ENCODE measurements at places on chromosomes 7 and 10. TPM values are rescaled to one million over a fixed set of nuclear protein-coding genes. Genes with fewer than 3 reads are reported as not detected.

CDNF gene
- 1.7 TPM for total RNA-seq

CHN2 gene
- 10.5 TPM for total RNA-seq

ADAMTS14 gene
- total RNA-seq: 0.22 TPM

SPDYE6 gene
- total RNA-seq: not detected

HOXA11 gene
- not detected for total RNA-seq

CLDN3 gene
- 21.9 TPM for total RNA-seq

C1GALT1 gene
- 40.7 TPM for total RNA-seq

TLX1 gene
- total RNA-seq: not detected

DNA sequence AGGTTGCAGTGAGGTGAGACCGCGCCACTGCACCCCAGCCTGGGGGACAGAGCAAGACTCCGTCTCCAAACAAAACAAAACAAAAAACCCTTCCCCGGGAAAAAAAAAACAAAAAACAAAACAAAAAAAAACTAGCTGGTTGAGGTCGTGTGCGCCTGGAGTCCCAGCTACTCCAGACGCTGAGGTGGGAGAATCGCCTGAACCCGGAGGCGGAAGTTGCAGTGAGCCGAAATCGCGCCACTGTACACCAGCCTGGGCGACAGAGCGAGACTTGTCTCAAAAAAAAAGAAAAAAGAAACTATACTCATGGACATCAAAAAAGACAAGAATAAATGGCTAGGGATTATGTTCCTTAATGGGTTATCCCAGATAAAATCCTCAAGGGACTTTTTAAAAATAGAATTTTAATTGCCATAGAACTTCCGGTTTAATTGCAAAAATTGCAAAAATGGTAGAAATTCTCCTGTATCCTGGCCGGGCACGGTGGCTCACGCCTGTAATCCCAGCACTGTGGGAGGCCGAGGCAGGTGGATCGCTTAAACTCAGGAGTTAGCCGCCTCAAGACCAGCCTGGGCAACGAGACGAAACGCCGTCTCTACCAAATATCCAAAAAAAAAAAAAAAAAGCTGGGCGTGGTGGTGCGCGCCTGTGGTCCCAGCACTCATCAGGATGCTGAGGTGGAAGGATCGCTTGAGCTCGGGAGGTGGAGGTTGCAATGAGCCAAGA is 37.8 kb downstream of the KLHDC10 start:
- DNase-seq: no peak

DNA sequence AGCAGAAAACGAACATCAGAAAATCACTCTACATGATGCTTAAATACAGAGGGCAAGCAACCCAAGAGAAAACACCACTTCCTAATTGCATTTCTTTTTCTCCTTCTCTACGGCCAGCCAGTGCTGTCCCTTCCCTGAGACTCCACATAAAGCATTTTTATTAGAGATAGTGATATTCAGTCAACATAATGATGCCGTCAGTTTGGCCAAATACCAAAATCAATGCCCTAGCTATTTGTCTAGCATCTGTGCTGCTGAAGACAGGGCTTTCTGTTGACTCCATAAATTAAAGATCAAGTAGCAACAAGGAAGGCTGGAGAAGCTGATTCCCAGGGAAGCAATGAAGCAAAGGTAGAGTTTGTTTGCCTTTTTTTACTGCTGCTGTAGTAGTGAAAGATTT is 1024.9 kb downstream of the REEP3 start:
- DNase-seq: no peak

DNA sequence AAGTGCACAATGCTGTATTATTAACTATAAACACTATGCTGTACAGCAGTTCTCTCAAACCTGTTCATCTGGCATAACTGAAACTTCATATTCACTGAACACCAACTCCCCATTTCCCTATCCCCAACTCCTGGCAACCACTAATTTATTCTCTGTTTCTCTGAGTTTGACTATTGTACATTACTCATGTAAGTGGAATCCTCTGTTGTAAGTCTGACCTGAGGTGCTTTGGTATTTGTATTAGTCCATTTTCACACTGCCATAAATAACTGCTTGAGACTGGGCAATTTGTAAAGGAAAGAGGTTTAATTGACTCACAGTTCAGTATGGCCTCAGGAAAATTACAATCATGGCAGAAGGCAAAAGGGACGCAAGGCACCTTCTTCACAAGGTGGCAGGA is 266.3 kb downstream of the PPP1R3A start:
- DNase-seq: no peak

GRCh38 chr10:73932620-73933112 is 21.7 kb downstream of the PLAU start:
- DNase-seq: no peak

GRCh38 chr7:24847754-24848153 is 90.5 kb upstream of the GSDME start:
- DNase-seq: no peak

GRCh38 chr10:69061305-69062161 is 26.4 kb upstream of the SRGN start:
- DNase-seq: no peak

GRCh38 chr7:51666266-51666665 is 349.7 kb upstream of the COBL start:
- DNase-seq: no peak

DNA sequence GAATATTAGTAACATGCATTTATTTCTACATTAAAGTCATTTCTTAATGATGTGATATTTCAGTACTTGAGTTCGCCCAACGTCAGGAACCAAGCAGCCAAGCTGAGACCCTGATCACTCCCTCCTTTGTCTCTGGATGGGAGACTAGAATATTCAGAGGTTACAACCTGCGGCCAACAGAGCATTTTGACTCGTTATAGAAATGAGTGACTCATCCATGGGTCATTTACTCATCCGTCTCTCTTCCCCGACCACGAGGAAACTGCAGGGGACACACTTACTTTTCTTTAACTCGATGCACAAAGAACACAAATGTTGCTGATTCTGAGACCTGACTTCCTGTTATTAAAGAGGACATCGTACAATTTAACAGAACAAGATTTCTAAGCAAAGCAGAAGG is 343.3 kb downstream of the FRMD4A start:
- no peak for DNase-seq
